Glomerular endothelial cell (primary cell): ENCODE measurements at places on chromosomes 2 and 18. TPM values are rescaled to one million over a fixed set of nuclear protein-coding genes. Genes with fewer than 3 reads are reported as not detected.

The DNAH6 gene
- 0.05 TPM in 1 of 2 replicates, not detected in the other for total RNA-seq

The SNTG2 gene
- 1.5 TPM in 1 of 2 replicates, not detected in the other for total RNA-seq

The FEV gene
- not detected in 2 replicates for total RNA-seq

DNA sequence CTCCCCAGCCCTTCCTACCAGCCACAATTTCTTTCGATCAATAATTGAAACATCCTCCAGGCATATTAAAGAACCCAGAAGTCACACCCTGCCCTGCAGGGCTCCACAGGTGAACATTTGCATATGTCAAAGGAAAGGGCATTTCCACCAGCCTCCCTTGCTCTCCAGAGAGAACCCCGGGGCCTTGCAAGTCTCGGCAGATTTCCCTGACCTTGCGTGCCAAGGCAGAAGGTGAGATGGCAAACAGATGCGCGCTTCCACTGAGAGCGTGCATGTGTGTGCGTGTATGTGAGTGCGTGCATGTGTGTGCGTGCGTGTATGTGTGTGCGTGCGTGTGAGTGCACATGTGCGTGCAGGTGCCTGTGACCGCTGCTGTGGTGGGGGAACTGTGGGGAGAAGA is 120.3 kb downstream of the INO80D start:
- DNase-seq = no peak

DNA sequence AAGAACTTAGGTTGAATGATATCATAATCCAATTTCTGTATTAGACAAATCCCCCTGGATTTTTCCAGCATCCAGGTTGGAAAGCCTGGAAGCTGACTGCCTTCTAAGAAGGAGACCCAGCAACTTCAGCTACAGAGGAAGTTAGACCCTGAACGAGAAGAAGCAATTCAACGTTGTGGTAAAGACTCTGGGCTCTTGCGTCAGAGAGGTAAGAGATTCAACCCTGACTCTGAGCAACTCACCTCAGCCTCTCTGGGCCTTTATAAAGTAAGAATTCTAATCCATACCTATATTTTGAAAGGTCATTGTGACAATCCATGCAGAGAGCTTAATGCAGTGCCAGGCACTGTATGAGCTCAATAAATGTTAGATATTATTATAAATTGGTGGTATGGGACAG is 9.7 kb downstream of the E2F6 start:
- no peak for DNase-seq

DNA sequence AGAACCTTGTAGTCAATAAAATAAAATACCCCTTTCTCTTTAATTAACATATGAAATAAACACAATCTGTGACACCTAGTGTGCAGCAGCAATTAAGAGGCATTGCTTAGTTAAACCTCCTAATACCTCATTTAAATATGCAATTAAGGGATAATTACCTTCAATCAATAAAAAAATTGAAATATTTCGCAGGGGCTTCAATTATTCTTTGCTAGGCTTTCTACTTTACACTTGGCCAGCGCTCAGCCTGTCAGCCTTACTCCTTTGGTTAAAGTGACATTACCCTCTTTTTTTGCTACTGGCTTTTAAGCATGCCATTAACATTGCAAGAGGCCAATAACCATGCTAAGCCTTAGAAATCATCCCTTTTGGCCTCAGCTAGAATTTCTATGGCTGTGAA is 327.5 kb upstream of the ZNF521 start:
- DNase-seq = no peak

DNA sequence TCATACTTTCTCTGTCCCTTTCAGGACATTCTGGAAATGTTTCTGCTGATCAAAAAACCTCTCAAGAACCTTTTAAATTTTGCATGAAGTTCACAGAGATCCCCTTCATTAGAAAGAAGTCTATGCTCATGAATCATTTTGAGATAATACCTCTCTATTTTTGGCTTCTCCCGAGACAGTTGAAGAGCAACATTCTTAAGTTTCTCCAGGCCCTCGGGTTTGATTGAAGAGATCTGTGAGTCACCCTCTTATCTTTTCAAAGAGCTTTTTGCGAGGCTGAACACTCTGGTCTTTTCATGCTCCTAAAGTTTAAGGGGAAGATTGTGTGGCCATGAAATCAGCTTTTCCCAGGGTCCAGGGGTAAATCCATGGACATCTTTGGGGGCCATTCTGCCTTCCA is 354.2 kb downstream of the FBXO15 start:
- DNase-seq = no peak

GRCh38 chr18:42086288-42086687 is 131.3 kb downstream of the PIK3C3 start:
- peak; percentile 16 for DNase-seq

- DNase-seq = no peak
Measured at GRCh38 chr2:205661281-205661680, 21.0 kb upstream of the NRP2 start.

DNA sequence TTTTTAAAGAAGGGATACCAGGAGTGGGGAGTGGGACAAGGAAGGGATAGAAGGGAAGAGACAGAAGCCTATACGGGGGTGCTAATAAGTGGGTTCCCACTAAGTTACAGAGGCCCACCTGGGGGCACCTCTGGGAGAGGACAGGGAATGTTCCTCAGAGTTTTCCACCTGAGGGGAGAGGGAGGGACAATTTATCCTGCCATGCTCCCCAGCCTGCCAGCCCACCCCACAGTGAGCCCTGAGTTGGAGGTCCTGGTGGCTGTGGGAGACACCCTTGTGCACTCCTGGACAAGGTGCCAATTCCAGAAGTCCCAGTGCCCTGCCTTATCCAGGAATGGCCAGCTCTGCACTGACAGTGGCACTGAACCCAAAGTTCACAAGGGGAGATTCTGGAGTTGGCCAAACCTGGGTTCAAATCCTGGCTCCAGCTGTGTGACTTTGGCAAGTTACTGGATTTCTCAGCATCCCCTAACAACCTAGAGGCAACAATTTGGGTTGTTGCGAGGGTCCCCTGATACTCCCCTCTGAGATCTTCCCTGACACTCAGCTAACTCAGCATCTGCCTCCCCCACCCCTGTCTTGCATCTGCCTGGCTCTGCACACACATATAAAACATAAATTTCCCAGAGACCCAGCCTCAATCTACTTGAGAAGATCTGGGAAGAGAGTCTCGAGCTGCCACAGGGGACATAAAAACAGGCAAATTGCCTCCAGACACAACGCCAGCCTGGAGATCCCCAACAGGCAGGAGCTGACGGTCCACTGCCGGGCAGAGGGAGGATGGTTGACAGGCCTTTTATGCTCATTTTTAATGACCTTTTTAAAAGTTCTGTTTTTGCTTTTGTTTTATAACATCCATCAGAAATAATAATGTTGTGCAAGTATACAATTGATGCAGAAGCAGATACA is 98.7 kb upstream of the ST3GAL5 start:
- DNase-seq = no peak

DNA sequence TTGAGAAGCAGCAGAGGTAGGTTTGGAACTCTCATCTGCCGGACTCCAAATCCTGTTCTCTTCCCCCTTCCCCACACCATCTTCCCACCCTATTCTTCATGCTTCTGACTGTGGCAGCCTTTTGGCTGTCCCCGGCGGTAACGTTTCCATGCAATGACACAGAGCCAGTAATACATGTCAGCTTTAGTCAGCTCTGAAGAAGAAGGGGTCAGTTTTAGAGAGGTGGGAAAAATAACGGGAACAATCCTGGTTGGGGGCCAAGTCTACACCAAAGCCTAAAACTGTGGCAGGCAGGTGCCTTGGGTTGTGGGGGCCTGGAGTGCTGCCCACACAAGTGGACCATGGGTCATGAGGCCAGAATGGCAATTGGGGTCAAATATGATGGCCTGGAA is 106.8 kb downstream of the LPIN1 start:
- no peak for DNase-seq

GRCh38 chr2:283996-284794 is 3.7 kb downstream of the ALKAL2 start:
- DNase-seq = no peak
